ENCODE measurements at places on chromosomes 7 and 10. TPM values are rescaled to one million over a fixed set of nuclear protein-coding genes. Genes with fewer than 3 reads are reported as not detected.

MMP21 gene
- total RNA-seq: not detected

- no peak for DNase-seq
Measured at GRCh38 chr7:55348502-55348901, 16.6 kb upstream of the LANCL2 start.

NEBL gene
- 106 TPM for total RNA-seq

GRCh38 chr10:110479710-110480109 lies 18.0 kb upstream of the DUSP5 start:
- DNase-seq: no peak

NUPR2 gene
- 0.98 TPM for total RNA-seq

DNA sequence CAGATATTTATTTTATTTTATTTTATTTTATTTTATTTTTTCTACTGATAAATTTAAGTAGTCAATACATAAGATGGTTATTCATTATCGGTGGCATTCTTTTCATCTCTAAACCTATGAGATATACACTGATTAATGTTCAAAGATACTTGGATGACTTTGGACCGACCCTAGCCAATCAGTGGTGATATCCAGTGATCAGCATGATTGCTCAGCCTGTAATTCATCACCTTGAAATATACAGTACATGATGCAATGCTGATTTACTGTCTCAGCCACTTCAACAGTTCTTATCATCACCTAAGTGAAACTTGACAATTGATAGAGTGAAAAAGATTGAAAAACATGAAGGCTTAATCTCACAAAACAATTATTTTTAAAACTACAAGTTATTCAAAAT lies 1651.0 kb downstream of the REEP3 start:
- no peak for DNase-seq

- no peak for DNase-seq
Measured at GRCh38 chr7:8938044-8938805, 504.8 kb downstream of the NXPH1 start.

DLX5 gene
- not detected for total RNA-seq

DNA sequence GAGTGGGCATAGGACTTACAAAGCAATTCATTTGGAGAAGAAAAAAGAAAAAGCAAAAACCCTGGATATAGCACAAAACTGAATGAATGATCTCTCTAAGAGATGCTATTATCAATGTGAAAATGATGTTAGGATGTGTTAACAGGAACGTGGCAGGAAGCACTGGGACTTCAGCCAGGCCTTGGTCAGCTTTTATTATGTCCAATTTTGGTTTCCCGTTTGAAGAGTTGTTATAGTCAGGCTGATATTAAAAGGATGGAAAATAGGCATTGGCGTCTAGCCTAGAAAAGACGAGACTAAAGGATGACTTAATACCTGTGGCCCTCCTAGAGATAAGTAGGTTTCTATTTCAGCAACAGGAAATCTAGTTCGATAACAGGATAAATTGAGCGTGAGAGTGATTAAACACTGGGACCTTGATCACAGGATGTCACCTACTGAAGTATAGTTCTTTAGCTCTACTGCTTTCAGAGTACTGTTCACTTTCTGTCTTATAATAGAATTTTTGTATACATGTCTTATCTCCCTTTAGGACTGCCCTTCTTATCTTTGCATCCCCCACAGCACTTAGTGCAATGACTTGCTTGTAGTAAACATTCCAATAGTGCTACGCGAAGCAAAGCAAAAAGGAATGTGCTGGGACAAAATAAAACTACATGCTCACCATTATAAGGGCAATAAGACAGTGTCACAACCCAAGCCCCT lies 99.8 kb upstream of the AGBL3 start:
- DNase-seq: no peak

- no peak for DNase-seq
Measured at GRCh38 chr10:73287441-73287840, 35.0 kb upstream of the MRPS16 start.

DNA sequence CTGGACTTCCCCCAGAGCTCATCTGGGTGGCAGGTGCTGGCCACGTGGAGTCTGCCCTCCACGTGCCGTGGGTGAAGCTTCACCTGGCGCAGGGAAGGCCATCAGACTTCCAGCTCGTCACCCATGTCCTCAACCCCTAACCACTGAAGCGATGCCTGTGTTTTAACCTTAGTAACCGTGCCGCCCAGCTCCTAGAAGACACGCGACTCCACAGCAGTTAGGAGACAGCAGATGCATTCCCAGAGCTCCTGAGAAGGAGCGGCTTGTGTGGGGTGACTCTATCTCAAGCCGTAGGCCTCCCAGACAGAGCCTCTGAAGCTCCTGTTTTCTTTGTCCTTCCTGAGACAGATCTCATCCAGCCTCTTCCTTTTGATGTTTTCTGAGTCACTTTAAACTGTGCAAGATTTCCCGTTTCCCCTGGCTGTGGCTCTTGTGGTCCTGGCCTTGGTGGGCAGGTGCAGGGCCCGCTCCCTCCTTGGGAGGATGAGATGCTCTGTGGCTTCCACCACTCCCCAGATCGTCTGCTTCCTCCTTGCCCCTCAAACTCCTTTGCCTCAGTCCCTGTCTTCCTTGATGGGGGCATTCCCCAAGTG lies 41.4 kb upstream of the AP5Z1 start:
- no peak for DNase-seq

DNA sequence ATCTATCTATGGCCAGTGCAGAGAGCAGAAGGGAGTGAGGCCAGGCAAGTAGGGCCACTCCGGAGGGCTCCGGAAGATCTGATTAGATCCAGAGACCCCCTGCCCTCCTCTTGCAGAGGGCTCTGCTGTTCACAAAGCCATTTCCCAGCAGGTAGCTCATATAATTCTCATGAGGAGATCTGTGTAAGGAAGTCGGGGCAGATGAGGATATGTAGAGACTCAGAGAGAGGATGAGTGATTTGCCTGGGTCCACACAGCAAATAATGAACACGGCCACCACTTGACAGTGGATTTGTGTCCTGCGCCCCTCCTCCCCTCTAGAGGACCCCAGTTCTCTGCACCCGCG lies 2.6 kb downstream of the MUC12 start:
- DNase-seq: no peak

- DNase-seq: no peak
Measured at GRCh38 chr10:89138755-89139490, 68.2 kb downstream of the CH25H start.

GRCh38 chr7:130380861-130381455 lies 664 bp downstream of the CPA1 start:
- DNase-seq: no peak

TMEM213 gene
- total RNA-seq: 9.6 TPM

- DNase-seq: no peak
Measured at GRCh38 chr10:95392681-95393164, 101.9 kb upstream of the PDLIM1 start.

- DNase-seq: no peak
Measured at GRCh38 chr10:82148764-82149163, 273.8 kb downstream of the NRG3 start.

- no peak for DNase-seq
Measured at GRCh38 chr10:80322711-80323110, 33.3 kb upstream of the MAT1A start.

GRCh38 chr10:90227217-90227656 lies 525.8 kb downstream of the KIF20B start:
- no peak for DNase-seq

DNAH11 gene
- total RNA-seq: 3.4 TPM

ACTL6B gene
- total RNA-seq: not detected

DNA sequence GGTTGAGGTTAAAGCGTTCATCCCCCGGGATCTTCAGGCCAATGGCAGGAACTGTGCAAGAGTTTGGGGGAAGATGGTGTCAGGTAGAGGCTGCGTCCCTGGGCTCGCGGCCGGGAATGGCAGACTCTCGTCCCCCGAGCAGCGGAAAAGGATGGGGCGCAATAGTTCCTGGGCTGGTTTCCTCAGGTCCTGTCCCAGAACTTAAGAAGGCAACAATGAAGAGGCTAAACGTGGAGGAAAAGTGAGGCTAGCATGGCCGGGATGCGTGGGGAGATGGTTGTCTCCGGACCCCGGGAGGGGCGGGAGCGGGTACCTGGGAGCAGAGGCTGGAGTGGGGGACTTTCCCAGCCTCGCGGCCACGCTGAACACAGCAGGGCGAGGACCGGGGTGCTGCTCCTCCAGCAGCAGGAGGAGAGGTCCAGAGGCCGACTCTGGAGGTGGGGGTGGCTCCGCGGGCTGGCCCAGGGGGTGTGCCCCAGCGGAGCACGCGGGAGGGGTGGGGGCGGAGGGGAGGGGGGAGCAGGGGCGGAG lies 882 bp downstream of the IRF5 start:
- DNase-seq: peak; percentile 83

DNA sequence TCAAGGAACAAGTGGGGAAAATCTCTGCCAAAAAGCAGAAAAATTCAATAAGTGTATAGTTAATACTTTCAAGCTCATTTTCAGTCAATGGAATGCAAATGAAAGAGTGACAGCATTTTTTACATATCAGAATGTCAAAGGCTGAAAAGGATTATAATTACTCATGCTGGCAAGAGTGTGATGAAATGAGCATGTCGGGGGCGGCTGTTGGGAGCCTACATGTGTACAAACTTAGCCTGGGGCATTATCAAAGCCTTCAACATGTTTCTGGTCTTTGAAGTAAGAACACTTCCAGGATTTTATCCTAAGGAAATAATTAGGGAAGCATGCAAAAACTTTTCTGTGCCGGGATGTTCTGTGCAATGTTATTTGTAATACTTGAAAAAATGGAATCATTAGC lies 221.7 kb upstream of the LYZL1 start:
- DNase-seq: no peak

DNA sequence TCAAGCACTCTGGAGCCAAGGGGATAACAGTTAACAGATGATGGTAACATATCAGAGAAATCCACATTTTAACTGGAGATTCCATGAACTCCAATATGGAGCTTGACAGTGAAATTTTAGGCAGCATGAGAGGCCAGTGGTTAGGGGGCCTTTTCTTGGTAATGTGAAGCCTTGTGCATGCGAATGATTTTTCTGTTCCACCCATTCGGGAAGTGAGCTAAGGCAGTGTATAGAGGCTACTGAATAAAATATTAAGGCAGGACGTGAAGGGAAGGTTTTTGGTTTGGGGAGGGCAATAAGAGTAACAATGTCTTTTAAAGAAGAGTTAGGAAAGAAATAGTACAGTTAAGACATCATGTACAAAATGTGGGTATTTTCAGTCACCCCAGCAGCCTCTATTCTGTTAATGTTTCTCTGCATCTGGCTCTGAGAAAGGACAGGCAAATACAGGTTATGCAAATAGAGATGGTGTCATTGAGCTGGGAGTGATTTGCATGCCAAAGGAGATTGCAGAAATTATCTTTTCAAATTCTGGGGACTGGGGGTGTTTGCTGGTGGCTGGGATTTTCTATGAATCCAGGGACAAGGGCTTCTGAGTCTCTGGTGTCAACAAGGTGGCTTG lies 6.8 kb upstream of the TAS2R60 start:
- DNase-seq: no peak

GRCh38 chr7:113412410-113412809 lies 294.1 kb upstream of the SMIM30 start:
- no peak for DNase-seq

- DNase-seq: no peak
Measured at GRCh38 chr7:78284945-78285344, 486.4 kb downstream of the PHTF2 start.

SGCE gene
- 74.1 TPM for total RNA-seq

DNA sequence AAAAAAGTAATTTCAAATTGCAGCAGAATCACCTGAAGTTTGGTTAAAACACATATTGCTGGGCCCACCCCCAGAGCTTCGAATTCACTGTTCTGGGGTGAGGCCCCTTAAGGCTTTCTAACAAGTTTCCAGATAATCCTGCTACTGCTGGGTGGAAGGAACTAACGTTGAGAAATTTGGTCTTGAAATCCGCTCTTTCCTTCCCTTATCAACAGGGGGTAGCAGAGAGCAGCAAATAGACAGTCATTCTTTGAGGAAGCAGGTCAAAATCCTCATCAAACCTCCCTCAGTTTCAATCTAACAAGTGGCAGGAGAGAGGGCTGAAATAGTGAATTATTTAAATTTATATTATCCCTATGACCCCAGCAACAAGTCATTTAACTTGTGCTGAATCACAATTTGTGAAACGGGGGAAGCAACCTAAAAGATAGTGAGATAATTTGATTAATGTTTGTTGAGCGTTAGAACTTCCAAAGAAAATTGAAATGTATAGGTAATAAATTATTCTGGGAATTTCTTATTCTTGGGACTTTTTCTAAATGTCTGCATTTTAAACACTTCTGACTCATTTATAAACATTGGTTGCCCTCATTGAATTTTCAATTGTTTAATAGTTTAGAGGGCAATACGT lies 21.7 kb upstream of the MALSU1 start:
- no peak for DNase-seq

DNA sequence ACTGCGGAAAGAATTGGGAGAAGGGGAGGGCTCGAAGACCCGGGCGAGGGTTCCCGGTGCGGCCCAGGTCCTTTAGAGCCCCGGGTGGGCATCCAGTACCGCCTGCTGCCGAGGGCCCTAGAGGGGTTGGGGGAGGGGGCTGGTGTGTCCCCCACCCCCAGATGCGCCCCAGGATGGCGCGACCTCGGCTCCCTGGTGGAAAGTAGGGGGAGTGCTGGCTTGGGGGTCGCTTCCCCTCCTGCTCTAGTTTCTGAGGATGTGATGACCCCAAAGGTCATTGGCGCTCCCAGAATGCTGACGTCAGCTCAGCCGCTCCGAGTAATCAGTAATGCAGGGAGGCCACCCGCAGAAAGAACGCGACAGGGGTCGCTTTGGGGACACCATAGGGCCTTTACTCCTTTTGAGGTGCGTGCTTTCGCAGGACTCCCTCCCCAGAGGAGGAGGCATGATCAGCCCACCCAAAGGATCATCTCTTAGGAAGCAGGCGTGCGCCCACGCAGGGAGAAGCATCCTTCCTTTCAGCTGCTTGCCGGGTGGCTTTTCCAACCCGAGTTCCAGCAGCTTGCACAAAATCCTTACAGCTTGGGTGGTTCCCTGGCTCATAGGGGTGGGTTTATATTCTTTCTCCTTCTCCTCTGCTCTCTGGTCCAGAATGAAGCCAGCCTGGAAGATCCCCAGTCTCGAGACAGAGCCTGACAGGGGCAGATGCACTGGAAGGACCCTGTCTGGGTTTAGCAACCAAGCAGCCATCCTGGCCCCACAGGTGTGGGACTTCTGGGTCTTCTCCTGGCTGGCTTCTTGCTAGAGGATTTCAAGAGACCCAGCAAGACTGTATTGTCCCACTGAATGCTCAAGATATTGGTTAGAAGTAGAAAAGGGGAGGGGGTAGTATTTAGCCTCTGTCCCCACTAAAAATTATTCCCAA lies 1.3 kb upstream of the PRKAG2 start:
- no peak for DNase-seq

- no peak for DNase-seq
Measured at GRCh38 chr7:78762625-78763024, 690.8 kb downstream of the MAGI2 start.

Data from upper lobe of right lung (tissue), 1 donor.